Substantia nigra (tissue), 51 donors: ENCODE measurements at places on chromosomes 12 and 14.

DNA sequence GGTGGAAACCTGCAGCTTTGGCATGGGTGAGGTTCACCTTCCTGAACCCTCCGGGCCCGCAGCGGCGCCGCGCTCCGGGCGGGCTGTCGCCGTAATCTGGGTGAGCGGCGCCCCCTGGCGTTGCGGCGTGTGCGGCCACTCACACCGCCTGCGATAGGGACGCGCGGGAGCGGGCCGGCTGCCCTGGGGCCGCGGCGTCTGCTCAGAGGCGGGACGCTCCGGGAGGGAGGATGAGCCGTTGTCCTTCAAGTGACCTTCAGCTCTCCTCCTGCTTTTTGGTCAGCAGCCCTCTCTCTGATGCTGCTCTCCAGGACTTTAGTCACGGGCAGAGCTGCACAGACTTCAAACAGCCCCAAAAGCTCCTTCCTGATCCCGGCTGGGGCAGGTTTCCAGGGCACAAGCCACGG lies 211.7 kb upstream of the FKBP4 start:
- peak; percentile 13 for DNase-seq

- no peak for DNase-seq
Observed at GRCh38 chr12:63348556-63348955, 197.6 kb upstream of the AVPR1A start.

DNA sequence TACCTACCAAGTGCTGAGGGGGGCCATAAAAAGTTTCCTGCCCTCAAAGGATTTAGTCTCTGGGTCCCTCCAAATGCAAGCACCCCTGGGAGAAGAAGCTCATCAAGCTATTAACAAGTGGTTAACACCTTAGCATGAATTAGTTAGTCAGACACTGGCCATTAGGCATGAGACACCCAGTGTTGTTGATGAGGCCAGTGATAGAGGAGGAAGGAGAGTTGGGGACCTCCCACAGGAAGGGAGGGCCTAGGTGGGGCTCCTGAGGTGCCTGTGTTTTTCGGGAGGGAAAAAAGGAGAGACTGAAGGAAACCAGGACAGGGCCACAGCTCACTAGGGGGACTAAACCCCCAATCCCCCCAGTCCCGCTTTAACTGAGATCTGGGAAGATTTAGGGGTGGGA lies 4.5 kb upstream of the KRT71 start:
- DNase-seq: no peak

DNA sequence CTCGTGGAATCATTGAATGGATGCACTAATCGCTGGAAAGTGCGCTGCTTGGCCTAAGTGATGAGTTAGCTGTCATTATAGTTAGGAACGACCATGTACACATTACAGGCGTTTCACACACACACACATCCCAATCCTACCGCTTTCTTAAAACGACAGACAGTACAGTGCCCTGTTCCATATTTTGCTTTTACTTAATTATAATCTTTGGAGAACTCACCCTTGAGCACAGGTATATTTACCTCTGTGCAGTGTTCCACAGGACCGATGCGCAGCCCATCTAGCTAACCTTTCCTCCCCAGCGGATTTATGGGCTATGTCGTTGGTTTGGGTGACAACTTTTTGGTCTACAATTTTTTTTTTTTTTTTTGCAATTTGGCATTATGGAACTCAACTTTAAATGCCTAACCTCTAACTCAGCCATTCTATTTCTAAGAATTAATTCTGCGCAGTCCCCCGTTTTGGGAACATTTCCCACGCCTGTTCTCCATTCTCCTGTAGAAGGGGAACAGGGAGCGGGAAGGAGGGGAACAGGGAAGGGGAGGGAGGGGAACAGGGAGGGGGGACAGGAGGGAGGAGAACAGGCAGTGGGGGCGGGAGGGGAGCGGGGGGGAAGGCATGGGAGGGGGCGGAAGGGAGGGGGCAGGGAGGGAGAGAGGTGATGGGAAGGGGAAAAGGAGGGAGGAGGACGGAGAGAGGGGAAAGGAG lies 663 bp upstream of the ULK1 start:
- DNase-seq: no peak

DNA sequence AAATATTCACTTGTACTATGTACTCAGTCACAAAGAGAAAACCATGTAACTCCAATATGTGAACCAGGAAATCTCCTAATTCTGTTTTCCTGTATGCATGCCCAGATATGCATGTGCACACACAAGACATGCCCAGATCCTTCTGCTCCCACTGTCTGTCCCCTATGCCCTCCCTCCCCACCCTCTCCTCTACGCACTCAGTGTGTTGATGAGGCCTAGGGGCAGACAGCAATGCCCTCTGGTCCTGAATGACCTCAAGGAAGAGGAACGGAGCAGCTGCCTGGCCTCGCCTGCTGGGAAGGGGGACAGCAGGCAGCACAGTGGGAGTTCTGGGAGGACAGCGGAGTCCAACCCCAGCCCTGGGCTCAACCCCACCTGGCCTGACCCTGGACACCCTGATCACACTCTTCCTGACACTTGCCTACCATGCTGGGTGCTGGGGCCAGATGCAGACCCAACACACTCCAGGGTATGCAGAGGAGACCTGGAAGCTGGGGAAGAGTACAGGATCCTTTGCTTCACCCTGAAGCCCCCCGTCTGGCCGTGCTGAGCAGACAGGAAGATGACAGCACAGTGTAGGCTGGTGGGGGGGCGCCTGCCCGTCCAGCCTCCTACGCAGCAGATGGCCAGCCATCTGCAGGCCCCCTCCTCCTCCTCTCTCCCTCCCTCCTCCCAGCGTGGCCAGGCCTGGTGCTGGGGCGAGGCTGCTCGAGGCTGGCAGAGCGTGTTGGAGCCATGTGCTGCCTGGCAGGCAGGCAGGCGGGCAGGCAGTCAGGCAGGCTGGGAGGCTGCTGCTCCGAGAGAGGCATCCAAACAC lies 106.6 kb upstream of the NCOR2 start:
- DNase-seq: peak; percentile 81

DNA sequence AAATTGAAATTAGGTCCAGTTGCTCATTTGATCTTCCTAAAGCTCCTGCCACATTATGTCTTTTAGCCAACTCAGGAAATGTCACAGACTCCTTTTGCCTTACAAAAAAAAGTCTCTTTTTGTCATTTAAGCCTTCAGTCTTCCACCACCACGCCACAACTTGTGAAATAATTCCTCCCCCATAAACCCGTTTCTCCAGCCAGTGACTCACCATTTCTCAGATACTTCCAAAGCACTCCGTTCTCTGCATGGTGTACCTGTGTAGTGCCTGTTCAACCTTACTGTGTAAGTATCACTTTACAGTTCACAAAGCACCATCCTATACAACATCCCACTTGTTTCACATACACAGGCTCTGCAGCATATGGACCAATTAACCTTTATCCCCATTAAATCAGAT lies 139.5 kb upstream of the AEBP2 start:
- no peak for DNase-seq

DNA sequence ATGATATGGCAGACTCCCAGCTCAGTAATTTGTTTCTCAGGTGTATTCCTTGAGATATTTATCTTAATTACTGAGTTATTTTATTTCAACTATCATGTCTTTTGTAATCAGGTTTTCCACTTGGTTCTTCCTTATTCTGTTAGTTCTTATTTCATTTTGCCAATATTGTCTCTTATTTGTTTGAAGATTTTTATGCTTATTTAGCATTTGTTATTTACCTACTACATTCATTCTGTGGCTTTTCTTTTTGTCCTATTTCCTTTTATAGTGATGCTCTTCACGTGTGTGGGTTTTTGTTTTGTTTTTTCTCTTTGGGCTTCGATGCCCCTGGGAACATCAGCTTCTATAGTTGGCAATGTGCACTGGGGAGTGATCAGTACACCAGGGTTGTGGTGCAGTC lies 40.5 kb upstream of the CRADD start:
- no peak for DNase-seq

DNA sequence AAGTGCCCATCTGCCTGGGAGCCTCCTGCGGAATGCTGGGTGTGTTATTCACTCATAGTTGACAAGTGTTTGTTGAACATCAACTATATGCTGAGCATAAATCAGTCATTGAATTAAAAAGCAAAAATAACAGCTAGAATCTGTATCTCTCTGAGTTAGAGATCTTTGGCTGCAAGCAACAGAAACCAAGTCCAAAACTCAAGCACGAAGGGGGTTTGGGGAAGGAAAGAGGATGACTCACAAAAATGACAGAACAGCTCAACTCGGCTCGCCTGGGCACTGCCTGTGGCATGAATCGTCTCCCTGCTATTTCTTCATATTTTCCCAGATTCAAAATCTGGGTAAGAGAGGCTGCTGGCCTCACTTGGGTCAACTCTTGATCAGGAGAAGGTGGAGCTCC lies 72.6 kb upstream of the NCOR2 start:
- no peak for DNase-seq

GRCh38 chr12:62629413-62629812 lies 162.8 kb downstream of the MON2 start:
- no peak for DNase-seq

DNA sequence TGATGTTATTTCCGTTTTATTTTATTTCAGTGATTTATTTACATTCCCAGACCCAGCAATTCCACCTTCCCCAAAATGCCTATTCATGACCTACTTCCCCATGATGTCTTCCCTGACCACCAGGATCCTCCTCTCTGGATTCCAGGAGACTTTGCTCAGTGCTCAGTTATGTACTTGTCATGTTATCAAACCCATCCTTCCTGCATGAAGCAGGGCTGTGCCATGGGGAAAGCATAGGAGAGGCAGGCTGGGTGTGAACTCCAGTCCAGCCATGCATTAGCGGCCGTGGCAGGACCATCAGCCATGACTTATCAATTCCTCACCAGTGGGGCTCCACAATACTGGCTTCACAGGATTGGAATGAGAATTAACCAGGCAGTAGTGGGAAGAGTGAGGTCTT lies 57.8 kb downstream of the B4GALNT3 start:
- DNase-seq: no peak

- no peak for DNase-seq
Observed at GRCh38 chr12:90172524-90172923, 463.9 kb upstream of the ATP2B1 start.

GRCh38 chr12:107429006-107429705 lies 256.4 kb upstream of the PWP1 start:
- DNase-seq: no peak

GRCh38 chr14:62468946-62469345 lies 576.3 kb downstream of the KCNH5 start:
- DNase-seq: no peak

DNA sequence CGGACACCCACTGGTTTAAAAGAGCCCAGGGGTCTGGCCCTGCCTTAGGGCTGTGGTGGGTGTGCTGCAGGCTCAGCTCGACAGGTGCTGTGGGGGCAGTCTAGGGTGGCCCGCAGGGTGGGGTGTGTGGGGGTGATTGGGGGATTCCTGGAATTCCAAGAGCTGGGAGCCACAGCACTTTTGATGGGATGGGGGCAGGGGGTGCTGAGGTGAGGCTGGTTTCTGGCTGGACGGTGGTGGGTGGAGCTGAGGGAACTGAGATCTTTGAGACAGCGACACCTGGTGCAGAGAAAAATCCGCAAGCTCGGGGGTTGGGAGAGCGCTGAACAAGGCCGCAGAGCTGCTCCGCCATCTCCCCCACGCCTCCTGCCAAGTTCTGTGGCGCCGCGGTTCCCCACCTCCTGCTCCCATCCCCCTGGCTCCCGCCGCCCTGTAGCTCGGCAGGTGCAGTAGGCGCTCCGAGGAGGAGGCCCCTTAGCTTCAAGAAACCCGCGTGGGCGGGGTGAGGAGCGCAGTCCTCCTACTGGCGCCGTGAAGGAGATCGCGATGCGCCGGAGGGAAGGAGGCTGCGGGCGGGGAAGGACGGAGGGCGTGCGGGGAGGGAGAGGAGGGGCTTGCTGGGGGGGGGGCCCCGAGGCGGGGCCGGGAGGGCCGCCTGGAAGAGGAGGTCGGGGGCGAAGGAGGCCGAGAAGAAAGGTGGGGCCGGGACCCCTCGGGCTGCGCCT lies 1.3 kb upstream of the TEDC1 start:
- DNase-seq: no peak

DNA sequence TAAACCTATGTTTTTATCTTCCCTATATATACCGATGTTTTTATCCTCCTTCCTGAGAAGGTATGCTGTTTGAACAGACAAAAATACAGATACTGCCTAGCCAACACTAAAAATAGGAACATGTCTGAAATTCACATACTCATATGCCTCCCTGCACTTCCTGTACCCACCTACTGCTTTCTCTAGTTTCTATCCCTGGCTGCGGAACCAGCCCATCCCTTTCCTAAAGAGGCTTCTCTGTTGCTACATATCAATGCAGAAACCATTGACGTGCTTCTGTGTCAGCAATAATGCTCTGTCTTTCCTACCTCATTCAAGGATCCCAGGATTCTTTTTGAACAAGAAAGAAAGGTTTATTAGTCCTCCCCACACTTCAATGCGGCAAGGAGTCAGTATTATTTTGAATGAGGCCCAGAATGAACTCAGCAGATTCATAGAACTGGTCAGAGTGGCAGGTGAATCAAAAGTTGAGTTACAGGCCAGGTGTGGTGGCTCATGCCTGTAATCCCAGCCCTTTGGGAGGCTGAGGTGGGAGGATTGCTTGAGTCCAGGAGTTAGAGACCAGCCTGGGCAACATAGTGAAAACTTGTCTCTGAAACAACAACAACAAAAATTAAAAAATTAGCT lies 67.8 kb upstream of the NAP1L1 start:
- no peak for DNase-seq

DNA sequence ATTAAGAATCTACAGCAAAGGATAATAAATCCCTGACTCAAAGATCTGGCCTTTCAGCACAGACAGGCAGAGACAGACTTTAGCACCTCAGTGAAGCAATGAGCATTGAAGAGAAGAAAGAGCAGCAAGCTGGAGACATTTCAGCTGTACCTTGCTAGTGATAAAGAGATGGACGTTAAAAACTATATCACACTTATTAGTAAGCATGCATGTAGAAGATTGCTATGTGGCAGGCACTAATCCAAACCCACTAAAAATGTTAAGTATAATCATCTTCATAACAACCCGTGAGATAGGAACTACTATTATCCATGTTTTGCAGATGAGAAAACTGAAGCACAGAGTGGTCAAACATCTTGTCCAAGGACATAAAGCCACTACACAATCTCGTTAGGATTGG lies 1538.3 kb upstream of the FLRT2 start:
- DNase-seq: no peak

DNA sequence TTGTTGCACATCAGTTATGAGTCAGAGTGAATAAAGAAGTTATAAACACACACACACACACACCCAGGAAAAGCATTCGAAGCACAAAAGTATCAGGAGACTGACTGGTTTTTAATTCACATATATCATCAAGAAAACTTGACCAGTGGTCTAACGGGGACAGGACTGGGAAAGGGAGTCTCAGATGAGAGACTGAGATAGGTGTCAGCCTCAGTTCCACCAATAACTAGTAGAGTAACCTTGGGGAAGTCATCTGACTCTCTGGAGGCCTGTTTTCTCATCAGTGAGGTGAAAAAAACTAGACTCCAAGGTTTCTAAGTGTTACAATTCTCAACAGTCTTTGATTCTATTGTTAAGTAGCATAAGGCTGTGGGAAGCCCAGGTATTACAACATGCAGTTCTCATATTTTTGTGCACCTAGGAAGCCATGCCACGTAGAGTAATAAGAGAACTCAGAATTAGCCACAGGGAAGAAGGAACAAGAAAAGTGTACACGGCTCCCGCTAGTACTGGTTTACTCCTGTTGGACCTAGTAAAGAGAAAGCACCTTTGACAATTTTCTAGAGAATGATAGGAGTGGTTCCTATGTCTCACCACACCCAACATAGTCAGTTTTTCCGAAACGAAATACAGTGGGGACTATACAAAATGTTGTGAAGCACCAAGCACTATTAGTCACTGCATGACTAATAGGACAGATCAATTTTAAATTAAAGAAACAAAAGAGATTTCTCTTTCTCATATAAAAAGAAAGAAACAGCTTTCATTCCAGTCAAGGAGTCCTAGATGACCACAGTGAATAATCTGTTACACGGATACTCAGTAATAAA lies 5.0 kb downstream of the PPTC7 start:
- DNase-seq: no peak
